ENCODE measurements at places on chromosomes 3 and 15.

DNA sequence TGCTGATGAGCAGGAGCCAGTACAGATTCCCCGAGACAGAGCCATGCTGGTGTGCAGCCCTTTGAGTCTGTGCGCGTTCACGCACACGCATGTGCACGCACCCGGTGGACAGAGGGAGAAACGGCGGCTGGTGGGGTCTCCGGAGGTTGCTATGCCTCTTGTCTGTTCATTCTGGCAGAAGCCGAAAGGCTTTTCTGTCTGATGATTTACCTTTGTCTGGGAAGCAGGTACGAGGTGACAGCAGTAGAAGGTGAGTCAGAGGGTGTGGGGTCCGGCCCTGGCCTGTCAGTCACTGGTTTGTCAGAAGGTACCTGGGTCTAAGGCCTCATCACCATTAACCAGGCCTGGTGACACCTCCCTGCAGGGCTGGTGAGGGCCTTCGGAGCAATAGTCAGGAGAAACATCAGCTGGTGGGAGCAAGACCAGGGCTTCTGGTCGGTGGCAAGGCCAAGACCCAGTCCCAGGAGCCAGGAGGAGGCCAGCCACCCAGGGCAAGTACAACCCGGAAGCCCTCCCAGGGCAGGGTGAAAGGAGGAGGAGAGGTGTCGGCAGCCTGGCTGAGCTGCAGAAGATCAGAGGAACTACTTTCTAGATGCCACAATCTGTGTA lies 7.5 kb downstream of the PCSK6 start:
- no peak for DNase-seq

DNA sequence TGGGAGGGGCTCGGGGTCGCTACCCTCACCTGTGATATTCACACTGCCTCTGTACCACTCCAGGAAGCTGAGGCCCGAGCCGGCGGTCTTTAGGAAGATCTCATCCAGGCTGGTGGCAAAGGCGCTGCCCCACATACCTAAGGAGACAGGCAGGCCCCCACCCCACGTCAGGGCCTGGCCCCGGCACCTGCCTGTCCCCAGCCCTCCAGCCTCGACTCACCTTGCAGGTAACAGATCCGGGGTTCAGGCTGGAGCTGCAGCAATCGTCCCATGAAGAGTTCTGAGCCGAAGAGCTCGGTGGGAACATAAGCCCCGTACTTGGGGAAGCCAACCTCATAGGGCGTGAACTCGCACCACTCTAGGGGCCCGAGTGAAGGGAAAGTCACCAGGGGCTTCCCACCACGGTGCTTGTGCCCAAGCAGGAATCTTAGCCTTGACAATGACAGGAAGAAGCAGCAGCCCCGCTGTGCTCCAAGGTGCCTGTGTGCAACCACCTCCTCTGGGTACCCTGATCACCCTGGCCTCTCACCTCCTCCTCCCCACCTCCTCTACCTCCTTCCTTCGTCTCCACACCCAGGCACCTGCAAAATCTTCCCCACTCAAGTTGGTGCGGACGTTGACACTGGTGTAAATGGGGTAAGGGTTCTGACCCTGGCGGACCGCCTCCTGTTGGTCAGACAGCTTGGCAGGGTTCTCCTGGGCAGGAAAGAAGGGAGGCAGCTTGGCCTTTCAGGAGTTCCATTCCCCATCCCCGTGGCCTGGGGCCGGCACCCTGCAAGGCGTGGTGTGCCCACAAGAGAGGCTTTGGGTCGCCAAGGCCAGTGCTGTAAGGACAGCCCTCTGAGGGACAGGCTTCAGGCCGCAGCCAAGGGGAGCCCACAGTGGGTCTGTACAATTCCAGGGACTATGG lies 10.6 kb downstream of the PLA2G4F start:
- DNase-seq = no peak

GRCh38 chr3:127761441-127761801 lies 60.9 kb downstream of the MGLL start:
- no peak for DNase-seq

- peak; percentile 74 for DNase-seq
These were observed 22.8 kb downstream of the MYO1E start for GRCh38 chr15:59349680-59350420.

- DNase-seq = no peak
These were observed 79.2 kb downstream of the SRGAP3 start for GRCh38 chr3:9169956-9170850.

GRCh38 chr3:16849795-16850194 lies 35.0 kb upstream of the PLCL2 start:
- peak; percentile 18 for DNase-seq

- DNase-seq = peak; percentile 19
These were observed 25.4 kb upstream of the SLC25A26 start for GRCh38 chr3:66195347-66195783.

DNA sequence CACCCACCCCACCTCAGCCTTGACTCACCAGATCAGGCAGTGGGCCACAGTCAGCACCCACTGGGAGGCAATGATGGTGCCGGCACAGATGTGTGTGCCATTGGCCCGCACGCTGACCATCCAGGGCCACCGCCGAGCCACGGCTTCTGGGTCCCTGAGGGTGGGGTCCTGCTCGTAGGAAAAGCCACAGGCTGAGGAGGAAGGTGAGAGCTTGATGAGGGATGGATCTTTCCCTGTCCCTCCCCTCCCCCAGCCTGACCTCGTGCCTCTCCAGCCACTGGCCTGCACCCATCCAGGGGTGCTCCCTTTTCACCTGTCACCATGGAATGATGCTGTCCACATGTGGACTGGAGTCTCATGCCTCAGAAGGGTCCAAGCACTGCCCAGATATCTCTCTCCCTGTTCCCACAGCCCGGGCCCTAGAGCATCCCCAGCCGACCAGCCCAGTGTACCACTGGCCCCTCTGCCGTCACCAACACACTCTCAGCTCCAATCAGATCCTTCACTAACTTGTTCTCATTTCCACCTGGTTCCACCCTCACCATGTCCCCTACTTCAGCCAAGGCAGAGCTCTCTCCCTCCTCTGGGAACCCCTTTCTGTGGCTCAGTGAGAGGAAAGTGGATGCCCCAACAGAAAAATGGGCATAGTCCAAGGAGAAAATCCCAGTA lies 2.0 kb downstream of the PRSS50 start:
- no peak for DNase-seq

GRCh38 chr15:54119051-54119450 lies 140.8 kb downstream of the UNC13C start:
- DNase-seq = no peak

GRCh38 chr3:172564499-172564898 lies 41.3 kb upstream of the TNFSF10 start:
- no peak for DNase-seq

DNA sequence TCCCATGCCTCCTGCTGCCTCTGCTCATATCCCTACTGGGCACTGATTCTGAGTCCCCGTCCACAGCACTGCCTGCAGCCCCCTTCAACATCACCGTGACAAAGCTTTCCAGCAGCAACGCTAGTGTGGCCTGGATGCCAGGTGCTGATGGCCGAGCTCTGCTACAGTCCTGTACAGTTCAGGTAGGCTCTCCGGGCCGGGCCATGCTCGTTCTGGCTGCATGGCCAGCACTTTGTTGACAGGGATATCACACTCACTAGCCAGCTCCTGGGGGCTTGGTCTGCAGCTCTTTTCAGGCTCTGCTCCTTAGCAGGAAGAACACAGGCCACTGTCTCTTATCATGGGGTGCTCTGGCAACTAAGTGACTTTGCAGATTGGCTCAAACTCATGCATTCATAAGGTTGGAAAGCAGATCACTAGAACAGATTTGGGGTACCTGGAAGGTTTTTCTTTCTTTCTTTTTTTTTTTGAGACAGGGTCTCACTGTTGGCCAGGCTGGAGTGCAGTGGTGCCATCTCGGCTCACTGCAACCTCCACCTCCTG lies 6.0 kb downstream of the TYRO3 start:
- no peak for DNase-seq

GRCh38 chr3:134274571-134274970 lies 23.9 kb upstream of the RYK start:
- no peak for DNase-seq

DNA sequence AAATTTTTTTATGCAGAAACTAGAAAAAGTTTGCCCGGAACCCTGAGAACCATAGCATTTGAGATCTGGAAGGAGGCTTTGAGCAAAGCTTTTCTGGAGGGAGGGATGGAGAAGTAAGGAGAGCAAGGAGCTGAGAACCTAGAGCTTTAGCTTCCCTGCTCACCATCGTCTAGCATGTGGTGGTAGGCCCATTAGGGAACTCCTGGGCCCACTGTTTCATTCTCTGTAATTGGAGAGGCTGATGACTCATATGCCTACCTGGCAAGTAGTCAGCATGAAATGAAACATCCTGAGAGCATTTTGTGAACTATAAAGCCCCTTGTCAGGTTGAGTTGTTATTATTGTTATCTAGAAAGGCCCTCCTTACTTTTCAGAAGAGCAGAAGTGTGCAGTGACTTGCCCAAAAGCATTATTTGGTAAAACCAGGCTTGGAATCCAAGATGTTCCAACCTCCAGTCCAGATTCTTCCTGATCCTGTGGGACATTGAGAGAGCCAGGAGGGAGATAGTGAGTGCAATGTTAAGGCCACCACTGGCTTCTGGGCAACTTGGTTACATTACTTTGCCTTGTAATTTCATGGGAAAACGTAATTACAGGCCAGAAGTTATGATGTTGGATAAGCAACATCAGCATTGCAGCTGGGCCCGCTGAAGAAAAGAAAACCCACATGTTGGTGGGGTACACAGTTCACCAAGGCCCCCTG lies 104.5 kb upstream of the BFSP2 start:
- peak; percentile 75 for DNase-seq

DNA sequence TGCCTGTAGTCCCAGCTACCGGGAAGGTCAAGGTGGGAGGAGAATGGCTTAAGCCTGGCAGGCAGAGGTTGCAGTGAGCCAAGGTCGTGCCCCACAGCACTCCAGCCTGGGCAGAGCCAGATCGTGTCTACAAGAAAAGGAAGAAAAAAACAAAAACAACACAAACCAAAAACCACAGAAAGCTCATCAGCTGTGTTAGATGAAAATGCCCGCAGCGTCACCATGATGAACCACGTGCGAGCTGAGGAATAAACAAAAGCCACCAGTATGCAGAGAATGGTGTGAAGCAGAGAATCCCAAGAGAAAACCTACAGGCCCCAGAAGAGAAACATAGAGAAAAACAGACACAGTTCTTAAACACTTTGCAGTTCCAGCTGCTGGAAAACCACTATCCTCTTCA lies 19.7 kb upstream of the TM4SF19 start:
- no peak for DNase-seq

- DNase-seq = no peak
These were observed 193.2 kb downstream of the PDCD6IP start for GRCh38 chr3:33991673-33992072.

DNA sequence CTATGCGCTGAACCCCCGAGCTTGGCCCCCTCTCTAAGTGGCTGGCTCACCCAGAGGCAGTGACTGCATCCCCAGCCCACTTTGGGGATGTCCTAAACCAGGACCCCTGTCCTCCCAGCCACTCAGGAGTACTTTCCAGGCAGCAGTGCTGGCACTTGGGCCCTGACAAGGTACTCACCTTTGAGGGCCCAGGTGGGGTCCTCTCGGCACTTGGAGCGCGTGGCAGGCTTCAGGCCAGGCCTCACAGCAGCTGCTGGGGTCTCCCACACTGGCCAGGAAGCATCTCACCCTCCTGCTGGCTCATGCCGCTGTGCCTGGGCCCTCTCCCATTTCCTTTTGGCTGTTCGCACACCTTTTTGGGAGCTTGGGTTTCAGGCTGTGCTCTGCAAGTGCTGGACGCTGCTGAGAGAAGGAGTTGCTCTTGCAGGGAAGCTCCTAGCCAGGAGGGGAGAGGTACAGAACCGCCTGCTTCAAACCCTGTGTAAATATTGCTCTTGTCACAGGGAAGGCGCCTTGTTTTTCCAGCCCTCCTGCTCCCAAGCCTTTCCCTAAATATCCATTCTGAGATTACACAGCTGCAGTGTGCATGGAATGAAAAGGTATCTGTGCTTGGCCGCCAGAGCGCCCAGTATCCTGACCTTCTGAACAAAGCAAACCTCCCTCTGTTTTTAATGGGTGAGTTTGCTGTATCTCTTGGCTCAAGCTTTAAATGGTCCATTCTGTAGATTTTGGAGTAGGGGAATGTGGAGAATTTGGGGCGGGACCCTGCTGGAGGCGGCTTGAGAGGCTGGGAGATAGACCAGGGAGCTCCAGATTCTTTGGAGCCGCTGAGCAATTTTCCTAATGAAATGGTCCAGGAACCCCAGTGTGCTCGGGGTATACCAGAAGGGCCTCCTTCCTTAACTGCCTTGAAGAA lies 45.6 kb downstream of the DNASE1L3 start:
- DNase-seq = peak; percentile 40

- DNase-seq = no peak
These were observed 86.1 kb downstream of the FOXP1 start for GRCh38 chr3:71497367-71497897.

GRCh38 chr15:33443708-33444107 lies 132.9 kb downstream of the RYR3 start:
- no peak for DNase-seq

- no peak for DNase-seq
These were observed 1.2 kb downstream of the SETD2 start for GRCh38 chr3:47162697-47163168.

- DNase-seq = no peak
These were observed 10.0 kb downstream of the RPL32 start for GRCh38 chr3:12831301-12831866.

DNA sequence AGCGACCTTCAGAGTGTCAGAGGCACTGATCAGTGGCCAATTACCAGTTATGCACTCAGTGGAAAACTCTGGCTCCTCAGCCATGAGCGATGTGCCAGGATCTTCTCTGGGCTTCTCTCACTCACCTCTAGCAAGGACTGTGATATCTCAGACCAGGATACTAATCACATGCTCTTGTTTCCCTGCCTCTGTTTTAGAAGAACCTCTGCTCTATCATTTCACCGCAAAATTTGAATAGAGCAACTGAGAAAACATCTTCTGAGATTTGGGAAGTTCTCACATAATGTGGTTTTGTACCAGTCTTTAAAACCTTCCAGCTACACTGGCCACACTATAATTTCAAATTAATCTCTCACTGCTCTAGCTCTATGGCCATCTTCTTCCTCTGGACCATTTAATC lies 325.8 kb upstream of the FRG2C start:
- no peak for DNase-seq

GRCh38 chr3:169147238-169148008 lies 516.1 kb downstream of the MECOM start:
- DNase-seq = peak; percentile 40

- DNase-seq = no peak
These were observed 69.7 kb downstream of the SCN5A start for GRCh38 chr3:38579551-38580449.

- DNase-seq = no peak
These were observed 1.1 kb downstream of the MTFMT start for GRCh38 chr15:65028338-65028737.
